Smooth muscle cell of bladder (primary cell): ENCODE measurements at places on chromosomes 11 and 22. TPM values are rescaled to one million over a fixed set of nuclear protein-coding genes. Genes with fewer than 3 reads are reported as not detected.

INPPL1 gene
- 55.3 and 72.4 TPM in 2 replicates for total RNA-seq

C11orf87 gene
- under 0.01 TPM in 1 of 2 replicates, not detected in the other for total RNA-seq

KAT5 gene
- 38.0 and 44.3 TPM in 2 replicates for total RNA-seq

HMOX1 gene
- total RNA-seq: 86.8 and 237 TPM in 2 replicates

MRE11 gene
- total RNA-seq: 4.7 and 6.7 TPM in 2 replicates

GDPD4 gene
- total RNA-seq: not detected in 2 replicates

PHF21B gene
- not detected in 2 replicates for total RNA-seq

C22orf31 gene
- 0.14 TPM in 1 of 2 replicates, not detected in the other for total RNA-seq

CRYBB3 gene
- not detected in 2 replicates for total RNA-seq

TMEM191B gene
- 0.65 and 0.85 TPM in 2 replicates for total RNA-seq

SHISAL1 gene
- total RNA-seq: 17.5 and 26.6 TPM in 2 replicates

ACTN3 gene
- total RNA-seq: 0.14 and 0.18 TPM in 2 replicates

BRSK2 gene
- total RNA-seq: 0.14 and 0.18 TPM in 2 replicates

ENTHD1 gene
- total RNA-seq: not detected in 2 replicates

C11orf98 gene
- total RNA-seq: 39.7 and 43.3 TPM in 2 replicates

PGR gene
- total RNA-seq: under 0.01 TPM in 2 replicates

PLAAT2 gene
- 0.18 TPM in 1 of 2 replicates, not detected in the other for total RNA-seq

IFITM2 gene
- 57.8 and 90.5 TPM in 2 replicates for total RNA-seq

MED15 gene
- 17.1 and 22.0 TPM in 2 replicates for total RNA-seq

NPAS4 gene
- total RNA-seq: not detected in 2 replicates

XKR3 gene
- not detected in 2 replicates for total RNA-seq

SERPING1 gene
- total RNA-seq: 4.7 and 10.8 TPM in 2 replicates

DGCR6 gene
- total RNA-seq: 0.71 and 1.3 TPM in 2 replicates

MYOD1 gene
- not detected in 2 replicates for total RNA-seq

SLC22A6 gene
- not detected in 2 replicates for total RNA-seq

SLC43A3 gene
- total RNA-seq: 15.9 and 27.4 TPM in 2 replicates

GPHA2 gene
- not detected in 2 replicates for total RNA-seq

SPTBN2 gene
- total RNA-seq: 0.43 and 1.1 TPM in 2 replicates

SYT8 gene
- total RNA-seq: not detected in 2 replicates

KDM4D gene
- total RNA-seq: 0.37 and 0.43 TPM in 2 replicates

RAPSN gene
- total RNA-seq: 0.18 TPM in 1 of 2 replicates, not detected in the other

MMP7 gene
- total RNA-seq: not detected in 2 replicates

ISX gene
- not detected in 2 replicates for total RNA-seq

LMO2 gene
- total RNA-seq: 0.09 and 0.14 TPM in 2 replicates

OR5AS1 gene
- not detected in 2 replicates for total RNA-seq

COX8A gene
- 347 and 502 TPM in 2 replicates for total RNA-seq

ABCG4 gene
- total RNA-seq: 0.14 and 0.18 TPM in 2 replicates

CARD16 gene
- 25.2 and 38.7 TPM in 2 replicates for total RNA-seq

FGF3 gene
- total RNA-seq: not detected in 2 replicates

NAALAD2 gene
- 0.14 and 0.28 TPM in 2 replicates for total RNA-seq

LRRN4CL gene
- total RNA-seq: 10.6 and 11.7 TPM in 2 replicates

MOV10L1 gene
- 8.6 and 14.8 TPM in 2 replicates for total RNA-seq

ART1 gene
- not detected in 2 replicates for total RNA-seq

INS gene
- total RNA-seq: not detected in 2 replicates

C2CD3 gene
- total RNA-seq: 4.1 and 5.9 TPM in 2 replicates

KRTAP5-10 gene
- total RNA-seq: not detected in 2 replicates

CEND1 gene
- total RNA-seq: 0.28 and 0.85 TPM in 2 replicates

C11orf86 gene
- total RNA-seq: 0.28 TPM in 2 replicates

ROBO4 gene
- 0.14 and 0.46 TPM in 2 replicates for total RNA-seq
